ENCODE measurements at places on chromosomes 2 and 18.

GRCh38 chr2:239692362-239692851, 291.6 kb upstream of the HDAC4 start:
- no peak for DNase-seq

DNA sequence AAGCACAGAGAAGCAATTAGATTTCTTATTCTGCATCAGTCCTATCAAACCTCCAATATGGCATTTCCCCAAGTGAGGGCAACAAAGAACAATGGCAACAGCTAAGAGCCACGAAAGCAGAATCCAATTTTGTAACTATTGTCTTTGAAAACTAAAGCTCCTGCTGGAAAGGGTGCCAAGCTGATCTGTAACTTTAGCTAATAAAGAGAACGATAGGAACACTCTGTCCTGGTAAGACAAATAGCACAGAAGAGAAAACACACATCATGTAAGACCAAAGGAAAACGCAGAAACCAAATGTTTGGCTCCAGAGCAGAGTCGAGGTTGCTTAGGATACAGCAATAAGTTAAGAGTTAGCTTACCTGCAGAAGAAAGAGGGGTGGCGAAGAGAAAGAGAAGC, 160.5 kb downstream of the STK39 start:
- no peak for DNase-seq

DNA sequence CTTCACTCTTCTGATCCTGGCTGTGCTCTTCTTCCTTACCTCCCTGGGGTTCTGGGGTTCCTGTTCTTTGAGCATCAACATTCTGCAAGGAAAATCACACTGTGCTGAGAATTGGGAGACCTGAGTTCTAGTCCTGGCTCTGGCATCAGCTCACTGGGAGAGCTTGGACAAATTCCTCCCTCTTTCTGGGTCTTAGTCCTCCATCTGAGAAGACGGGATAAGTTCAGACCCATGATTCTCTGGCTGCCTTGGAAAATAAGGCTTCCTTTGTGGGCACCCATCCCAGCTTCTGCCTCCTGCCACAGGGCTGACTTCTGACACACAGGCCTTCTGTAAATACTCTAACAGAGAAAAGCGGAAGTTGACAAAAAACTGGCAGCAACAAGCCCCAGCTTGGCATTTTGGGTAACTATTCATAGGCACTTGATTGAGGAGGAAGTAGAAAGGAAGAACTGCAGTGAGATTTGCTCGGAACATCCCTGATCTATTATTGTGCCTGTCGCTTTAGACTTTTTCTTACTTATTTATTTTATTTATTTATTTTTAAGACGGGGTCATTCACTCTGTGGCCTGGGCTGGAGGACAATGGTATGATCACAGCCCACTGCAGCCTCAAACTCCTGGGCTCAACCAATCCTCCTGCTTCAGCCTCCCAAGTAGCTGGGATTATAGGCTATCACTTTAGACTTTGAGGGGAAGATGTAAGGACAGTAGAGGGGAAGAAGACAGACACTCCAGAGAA, 7.9 kb downstream of the PCBP1 start:
- DNase-seq = peak; percentile 93

- DNase-seq = no peak
Observed at GRCh38 chr2:180662521-180662920, 317.9 kb upstream of the UBE2E3 start.

GRCh38 chr2:203566161-203566560, 31.1 kb upstream of the RAPH1 start:
- DNase-seq = no peak

DNA sequence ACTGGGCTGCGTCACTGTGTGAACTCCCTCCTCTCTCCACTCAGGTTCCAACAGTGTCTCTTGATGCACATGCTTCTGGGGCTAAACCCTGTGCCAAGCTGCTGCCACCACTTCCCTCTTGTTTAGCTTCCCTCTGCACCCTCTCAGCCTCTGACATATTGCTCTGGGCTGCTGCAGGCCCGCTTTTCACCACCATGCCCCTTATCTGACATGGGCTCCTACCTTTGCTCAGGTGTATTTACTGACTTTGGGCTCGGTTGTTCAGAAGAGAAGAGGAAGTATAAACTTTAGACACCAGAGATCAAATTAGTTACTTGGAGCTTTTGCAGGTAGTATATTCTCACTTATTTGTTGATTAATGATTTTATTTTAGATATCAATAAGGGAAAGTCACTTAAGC, 77.6 kb downstream of the WDR7 start:
- no peak for DNase-seq

DNA sequence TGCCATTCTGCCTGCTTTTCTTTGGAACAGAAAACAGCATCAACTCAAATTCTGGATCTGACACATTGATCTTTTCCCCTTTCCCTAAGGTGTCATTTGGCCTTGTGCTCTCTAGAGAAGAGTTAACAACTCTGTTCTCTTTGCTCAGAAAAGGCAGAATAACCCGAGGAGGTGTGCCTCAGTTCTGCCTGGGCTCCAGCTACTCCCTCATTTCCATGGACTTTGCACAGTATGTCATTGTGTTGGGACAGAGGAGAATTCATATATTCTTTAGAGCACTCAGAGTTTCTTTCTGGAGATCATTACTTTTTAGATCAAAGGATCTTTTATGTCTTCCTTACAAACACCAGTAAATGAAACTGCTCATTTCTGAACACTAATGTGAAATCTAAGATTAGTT, 249.1 kb downstream of the PHLPP1 start:
- DNase-seq = no peak

All from HL-60 (cell line).